ENCODE measurements at places on chromosomes 7 and 10.

DNA sequence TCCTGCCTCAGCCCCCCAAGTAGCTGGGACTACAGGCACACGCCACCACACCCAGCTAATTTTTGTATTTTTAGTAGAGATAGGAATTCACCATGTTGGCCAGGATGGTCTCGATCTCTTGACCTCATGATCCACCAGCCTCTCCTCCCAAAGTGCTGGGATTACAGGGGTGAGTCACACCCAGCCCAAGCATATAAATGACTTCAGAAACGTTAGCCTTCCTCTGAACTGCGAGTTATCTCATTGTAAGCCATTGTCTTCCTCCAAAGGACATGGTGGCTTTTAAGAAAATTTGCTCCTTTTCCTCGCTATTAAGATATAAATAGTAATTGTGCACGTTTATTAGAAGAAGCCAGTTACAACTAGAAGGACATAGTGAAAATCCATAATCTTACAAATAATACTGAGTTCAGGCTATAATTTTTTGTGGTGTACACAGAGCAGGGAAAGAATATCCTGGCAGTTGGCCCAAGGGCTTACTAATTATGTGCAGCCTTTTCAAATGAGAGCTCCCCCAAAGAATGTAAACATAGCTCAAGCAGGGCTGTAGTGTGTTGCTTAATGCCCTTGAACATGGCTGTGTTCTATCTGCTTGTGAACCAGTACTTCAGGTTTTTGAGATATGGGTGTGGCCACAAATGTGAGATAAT is 495.8 kb downstream of the PARD3 start:
- no peak for DNase-seq

DNA sequence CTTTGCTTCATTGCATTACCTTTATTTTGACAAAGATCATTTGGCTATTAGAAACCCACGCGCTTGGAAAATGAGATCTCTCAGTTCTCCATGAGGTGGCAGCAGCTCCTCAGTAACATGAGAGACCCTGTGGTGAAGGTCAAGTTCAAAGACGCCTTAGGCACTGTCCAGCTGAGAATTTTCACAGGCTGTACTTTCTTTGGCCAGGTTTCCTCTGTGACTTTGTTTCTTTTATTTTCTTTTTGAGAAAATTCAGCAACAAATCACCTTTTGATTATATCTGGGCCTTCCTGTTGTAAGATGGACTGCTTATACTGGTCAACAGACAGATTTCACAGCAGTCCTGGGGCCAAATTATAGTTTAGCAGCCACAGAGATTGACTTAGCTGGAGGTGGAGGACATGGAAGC is 54.5 kb downstream of the RAB18 start:
- DNase-seq, result peak; percentile 35

- no peak for DNase-seq
Observed at GRCh38 chr7:119969054-119969453, 303.9 kb upstream of the KCND2 start.

DNA sequence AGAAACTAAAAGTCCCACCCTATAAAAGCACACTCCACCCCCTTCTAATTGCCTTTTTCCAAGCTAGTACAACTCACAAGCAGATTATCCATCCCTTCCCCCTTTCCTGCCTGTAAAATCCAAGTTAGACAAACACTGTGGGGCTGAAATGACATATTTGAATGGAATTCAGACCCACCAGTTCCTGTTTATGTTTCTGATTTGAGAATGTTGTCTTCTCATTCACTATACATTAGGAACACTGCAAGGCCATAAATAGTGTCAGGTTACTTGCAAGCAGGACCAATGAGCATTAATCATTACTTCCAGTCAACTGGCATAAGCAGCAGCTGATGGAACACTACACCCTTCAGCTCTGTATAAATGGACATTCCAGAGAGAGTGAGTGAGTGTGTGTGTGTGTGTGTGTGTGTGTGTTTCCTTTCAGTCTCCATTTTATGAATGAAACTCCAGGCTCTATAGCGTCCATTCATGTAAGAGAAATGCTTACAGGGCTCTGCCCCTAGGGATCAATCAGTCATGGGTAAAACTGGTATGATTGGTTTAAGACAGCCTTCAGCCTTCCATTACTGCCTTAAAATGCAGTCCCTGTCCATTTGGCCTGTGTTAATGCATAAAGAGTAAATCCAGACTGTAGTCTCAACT is 69.3 kb downstream of the ETV1 start:
- no peak for DNase-seq

GRCh38 chr10:61635932-61636331 is 26.8 kb upstream of the CABCOCO1 start:
- no peak for DNase-seq

DNA sequence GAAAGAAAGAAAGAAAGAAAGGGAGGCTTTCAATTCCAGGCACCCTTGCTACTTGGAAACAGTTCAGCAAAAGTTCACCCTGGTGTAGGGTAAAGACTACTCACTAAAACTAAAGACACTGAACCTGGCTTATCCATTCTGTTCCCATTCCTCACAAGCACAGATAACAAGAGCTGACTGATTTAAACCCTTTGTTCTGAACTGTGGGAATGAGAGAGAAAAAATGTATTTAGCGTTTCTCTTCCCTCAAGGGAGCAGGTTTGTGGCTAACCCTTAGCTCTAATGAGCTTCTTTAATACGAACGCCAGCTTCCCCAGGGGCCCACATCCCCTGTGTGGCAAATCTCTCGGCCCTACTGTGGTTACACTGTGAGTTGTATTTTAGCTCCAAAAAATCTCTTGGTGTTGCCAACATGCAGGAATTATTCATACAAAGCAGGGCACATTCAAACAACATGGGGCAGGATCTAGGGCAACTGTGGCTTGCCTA is 23.3 kb downstream of the PRTFDC1 start:
- no peak for DNase-seq

DNA sequence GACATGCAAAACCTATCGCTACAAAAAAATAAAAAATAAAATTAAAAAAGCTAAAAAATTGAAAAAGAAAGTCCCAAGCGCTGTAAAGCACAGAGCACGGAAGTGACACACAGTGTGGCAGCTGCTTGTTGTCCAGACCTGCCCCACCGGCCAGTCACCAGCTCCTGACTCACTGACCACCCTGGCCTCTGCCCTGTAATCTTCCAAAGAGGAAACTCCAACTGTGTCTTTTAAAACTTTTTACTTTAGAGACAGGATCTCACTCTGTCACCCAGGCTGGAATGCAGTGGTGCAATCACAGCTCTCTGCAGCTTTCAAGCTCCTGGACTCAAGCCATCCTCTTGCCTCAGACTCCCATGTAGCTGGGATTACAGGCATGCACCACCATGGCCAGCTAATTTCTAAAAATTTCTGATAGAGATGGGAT is 23.6 kb downstream of the GNA12 start:
- DNase-seq, result no peak

DNA sequence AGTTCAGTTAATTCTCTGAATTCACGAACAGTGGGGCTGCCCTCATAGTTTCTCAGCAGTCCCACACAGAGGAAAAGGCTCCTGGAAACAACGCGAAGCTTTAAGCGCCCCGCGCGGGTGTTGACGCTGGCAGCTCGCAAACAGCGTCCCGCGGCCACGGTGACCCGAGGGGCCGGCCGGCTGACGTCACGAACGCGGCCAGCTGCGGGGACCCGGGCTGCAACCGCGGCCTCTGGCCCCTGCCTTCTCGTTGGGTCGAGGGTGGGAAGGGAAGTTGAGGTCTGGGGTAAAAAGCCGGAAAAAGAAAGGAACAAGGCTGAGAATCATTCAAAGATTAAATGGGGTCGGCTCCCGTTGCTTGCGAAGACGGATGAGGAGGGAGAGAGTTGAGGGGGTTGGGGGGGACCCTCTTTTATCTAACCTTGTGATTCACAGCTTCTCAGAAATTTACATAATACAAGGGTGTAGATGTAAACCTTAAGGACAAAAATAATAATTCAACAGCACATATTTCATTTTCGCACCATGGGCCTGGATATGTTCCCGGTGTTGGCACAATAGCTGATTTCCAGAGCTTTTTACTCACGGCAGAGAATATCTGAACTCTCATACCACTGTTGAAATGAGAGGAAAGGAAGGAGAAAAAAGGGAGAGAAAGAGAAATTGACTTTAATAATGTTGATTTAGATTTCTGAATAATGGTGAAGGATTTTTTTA is 7.3 kb upstream of the FEZF1 start:
- DNase-seq, result no peak

- DNase-seq, result no peak
Observed at GRCh38 chr7:112362053-112362650, 88.1 kb upstream of the IFRD1 start.

DNA sequence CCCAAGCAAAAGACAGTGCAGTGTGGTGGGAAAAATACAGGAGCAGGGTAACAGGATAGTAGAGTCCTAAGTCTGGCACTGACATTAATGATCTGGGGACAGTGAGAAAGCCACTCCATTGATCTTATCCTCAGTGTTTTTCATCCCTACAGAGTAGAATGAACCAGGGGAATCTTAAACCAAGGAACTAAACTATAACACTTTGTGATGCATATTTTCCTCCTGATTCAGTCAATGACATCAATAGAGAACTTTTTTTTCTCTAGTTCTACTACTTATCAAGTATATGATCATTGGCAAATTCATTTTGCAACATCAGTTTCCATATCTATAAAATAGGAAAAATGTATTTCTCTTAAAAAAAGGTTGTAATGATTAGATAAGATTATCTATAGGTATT is 151.1 kb downstream of the TMEM26 start:
- DNase-seq, result no peak

GRCh38 chr10:60069311-60069710 is 163.0 kb upstream of the CCDC6 start:
- DNase-seq, result no peak

- no peak for DNase-seq
Observed at GRCh38 chr7:70734411-70734810, 397.5 kb upstream of the GALNT17 start.

- no peak for DNase-seq
Observed at GRCh38 chr7:128032605-128033235, 1.5 kb upstream of the LRRC4 start.

- DNase-seq, result no peak
Observed at GRCh38 chr10:93054486-93054885, 6.1 kb upstream of the CYP26C1 start.

GRCh38 chr7:46622251-46622650 is 701.2 kb upstream of the IGFBP3 start:
- no peak for DNase-seq

DNA sequence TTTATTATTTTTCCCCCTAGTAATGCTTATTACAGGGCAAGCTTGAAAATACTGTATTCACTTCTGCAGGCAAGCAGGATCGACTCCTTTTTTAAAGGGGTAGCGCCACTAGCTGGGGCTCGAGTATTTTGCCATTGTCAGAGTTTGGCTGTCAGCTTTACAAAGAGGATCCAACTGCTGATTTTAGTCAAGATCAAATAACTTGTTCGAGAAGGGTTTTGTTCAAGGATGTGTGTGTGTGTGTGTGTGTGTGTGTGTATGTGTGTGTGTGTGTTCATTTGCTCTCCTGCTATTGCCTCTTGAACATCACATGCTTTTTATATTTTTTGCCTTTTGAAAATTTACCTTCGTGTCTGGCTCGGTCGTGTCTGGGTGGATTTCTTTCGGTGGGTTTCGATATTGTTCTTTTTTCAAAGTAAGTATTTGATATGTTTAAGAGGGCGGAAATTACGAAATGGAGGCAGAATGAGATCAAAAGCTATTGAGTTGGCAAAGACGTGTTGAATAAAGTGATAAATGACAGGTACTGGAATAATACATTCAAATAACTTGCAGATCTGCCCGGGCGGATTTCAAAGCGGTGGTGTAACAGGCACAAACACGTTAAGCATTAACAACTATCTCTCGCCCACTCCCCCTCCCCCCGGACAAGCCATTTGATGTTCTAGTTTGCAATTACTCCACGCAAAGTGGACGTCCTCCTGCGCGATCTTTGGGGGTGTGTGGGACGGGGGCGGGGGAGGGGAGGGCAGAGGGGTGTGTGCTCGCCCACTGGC is 1.1 kb downstream of the ARID5B start:
- peak; percentile 56 for DNase-seq

- no peak for DNase-seq
Observed at GRCh38 chr10:124745673-124746072, 1.5 kb upstream of the FAM53B start.

DNA sequence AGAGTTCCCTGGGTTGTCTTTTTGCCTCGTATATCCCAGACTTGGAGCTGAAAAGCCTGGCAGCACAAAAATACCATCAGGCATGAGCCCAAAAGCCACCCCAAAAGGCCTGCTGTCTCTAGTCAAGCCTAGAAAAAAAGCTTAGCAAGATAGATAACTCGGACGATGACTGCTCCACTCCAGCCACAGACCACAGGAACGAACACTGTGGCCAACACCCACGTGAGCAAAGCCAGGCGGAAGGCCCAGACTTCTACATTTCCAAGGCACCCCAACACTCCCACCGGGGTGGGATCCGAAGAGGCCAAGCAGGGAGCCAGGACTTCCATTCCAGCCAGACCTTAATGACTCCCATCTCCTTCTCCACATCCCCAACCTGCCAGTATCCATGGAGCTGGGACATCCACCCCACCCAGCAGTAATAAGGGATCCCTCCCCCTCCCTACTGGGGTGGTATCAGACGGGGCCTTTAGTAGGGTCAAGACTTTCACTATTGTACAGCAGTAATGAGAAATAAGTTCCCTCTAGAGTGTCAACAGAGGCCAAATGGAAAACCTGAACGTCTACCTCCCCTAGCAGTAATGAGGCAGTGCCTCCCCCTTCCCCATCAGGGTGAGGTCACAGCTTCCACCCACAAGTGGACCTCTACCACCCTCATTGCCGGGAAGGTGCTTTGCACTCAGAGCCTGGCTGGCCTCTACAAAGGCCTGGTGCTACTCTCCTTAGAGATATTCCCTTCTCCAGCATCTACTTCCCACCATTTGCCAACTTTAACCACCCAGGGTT is 23.0 kb downstream of the PRLHR start:
- no peak for DNase-seq

- peak; percentile 93 for DNase-seq
Observed at GRCh38 chr10:121927841-121928527, at the start of gene ATE1. ATE1 (minus strand) TSS chr10:121928031; CDS start chr10:121927949, 82 bp downstream.

GRCh38 chr10:46014683-46015405 is 15.6 kb downstream of the NCOA4 start:
- DNase-seq, result no peak

DNA sequence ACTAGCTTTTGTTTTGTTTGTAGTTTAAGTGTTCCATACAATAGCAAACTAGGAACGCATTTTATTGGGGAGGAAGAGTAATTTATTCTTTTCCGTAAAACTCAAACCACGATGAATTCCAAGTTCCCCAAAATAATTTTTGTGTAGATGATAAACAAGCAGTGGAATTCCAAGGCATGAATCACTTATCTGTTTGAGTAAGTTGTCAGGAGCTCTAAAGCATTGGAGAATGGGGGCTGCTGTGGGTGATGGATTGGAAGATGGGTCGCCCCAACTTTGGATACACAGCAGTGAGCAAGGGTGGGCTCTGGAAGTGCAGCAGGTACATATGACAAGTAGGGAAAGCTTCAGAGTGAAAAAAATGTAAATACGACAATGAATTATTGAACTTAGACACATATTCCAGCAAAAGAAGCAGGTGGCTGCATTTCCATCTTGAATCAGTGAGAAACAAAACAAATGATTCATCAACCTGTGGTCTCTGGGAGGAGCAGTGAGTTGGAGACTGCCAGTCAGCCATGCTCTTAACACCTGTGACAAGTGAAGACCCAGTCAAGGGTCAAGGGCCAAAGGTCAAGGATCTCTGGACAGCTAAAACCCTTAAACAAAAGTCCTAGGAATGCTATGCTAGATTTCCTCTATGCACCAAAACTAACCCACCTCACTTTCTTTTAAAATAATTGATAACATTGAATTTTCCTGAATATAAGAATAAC is 34.2 kb upstream of the ADRB1 start:
- DNase-seq, result no peak

All from head of caudate nucleus (tissue), 42 donors.